NCI-H1092 treated with DMSO at 0.1 percent for 48 hours (cell line): ENCODE measurements at places on chromosomes 5 and 9.
A peak's percentile ranks its signal among the peaks of the same experiment; 100 is the strongest.

- DNase-seq: no peak
These were observed 74.9 kb upstream of the LRRTM2 start for GRCh38 chr5:138949988-138950387.

DNA sequence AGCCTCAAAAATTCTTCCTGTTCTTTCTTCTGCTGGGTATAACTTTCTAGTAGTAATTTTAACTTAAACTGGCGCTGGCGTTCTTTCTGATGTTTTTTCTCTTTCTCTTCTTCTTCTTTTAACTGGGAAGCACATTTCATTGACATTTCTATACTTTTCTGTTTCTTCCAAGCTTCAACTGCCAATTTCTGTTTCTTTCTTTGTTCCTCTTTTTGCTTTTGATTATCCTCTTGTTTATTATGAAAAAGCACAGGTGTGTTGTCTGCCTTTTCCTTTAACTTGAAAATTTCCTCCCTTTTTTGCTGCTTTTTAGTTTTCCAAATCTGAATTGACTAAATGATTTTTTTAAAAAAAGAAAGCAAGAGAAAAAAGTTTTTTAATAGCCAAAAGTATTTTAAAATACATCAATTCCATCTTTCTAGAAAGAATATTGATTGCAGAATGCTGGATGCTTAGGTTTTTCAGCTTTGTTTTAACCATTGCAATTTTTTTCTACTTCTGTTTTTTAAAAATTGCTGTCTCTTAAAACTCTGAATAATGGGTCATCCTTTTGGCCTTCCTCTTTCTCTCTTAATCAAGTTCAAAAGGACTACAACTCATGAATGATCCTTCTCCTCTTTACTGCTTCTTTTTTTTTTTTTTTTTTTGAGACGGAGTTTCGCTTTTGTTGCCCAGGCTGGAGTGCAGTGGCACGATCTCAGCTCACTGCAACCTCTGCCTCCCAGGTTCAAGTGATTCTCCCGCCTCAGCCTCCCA is 8.8 kb upstream of the PGGT1B start:
- DNase-seq: no peak

- no peak for DNase-seq
These were observed 73.8 kb downstream of the NRG2 start for GRCh38 chr5:139969318-139969717.

GRCh38 chr9:86990290-86990689 is 43.0 kb upstream of the GAS1 start:
- DNase-seq: no peak

DNA sequence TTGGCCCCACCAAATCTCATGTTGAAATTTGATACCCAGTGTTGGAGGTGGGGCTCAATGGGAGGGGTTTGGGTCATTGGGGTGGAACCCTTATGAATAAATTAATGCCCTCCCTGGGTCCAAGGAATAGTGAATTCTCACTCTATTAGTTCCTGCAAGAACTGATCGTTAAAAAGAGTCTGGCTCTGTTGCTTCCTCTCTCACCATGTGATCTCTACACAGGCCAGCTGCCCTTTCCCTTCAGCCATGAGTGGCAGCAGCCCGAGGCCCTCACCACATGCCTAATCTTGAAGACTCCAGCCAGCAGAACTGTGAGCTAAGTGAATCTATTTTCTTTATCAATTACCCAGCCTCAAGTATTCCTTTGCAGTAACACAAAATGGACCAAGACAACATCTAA is 106.0 kb downstream of the CAAP1 start:
- DNase-seq: no peak

DNA sequence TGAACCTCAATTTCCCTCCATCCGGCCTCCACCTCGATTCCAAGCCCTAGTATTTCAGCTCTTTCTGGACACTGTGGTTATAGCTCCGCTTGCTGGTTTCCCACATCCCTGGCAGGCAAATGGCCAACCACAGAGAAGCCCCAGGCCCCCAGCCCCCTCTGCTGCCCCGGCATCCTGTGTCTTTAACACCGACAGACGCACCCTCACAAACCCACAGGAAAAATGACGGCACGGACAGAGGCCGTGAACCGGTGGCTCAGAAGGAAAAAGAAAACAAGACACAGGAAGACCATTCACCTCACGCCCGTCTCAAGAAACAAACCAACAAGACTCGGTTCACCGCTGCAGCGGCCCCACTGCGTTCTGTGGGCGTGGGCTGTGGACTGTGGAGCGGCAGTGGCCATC is 1.5 kb upstream of the CLIC3 start:
- DNase-seq: no peak

- no peak for DNase-seq
These were observed 52.1 kb downstream of the TSSK1B start for GRCh38 chr5:113382731-113383130.

GRCh38 chr9:110815361-110815760 is 146.8 kb downstream of the MUSK start:
- no peak for DNase-seq

DNA sequence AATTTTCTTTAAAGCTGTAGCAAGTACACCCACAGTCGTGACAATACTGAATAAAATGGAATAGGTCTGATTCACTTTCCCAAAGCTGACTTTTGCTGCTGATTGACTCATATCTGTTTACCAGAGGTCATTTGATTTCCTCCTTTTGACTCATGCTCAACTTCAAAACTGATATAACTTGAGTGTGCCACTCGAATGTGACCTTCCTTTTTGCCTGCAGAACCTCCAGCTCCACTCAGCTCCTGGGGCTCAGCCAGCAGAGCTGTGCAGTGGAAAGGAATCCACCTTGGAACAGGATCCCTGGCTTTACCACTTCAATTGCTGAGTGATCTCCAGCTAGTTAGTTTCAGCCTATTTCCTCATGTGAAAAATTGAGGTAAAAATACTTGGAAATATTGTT is 84.1 kb downstream of the FEM1C start:
- DNase-seq: no peak

GRCh38 chr9:128898845-128899565 is 17.1 kb downstream of the LRRC8A start:
- DNase-seq: no peak

DNA sequence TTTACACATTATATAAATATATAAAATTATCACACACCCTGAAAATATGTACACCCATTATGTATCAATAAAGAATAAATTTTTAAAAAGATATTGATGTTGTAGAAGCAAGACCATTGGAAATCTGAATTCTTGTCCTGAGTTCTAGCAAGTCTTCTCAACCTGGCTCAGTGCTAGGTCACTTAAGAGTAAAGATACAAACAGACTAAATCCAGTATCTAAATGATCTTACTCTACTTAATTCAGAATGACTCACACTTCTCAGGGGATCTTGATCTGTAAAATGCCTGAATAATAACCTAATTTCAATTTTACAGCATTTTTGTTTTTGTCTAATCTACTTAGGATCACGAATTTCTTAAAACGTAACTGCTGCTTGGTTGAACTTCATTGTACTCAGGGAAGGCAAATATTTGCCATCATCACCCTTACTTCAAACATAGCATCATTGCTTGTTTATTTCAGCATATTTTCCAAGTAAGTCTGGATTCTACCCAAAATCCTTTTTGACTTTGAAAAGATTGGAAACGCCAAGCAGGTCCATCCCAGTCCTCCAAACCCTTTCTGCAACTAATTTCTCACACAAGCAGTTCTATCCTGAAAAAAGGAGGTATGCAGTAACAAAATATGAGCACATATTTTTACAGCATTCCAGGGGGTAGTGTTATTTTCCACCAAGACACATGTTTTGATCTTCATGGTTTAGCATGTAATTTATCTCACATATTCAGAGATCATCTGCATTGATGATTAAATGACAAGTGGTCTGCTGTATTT is 582.6 kb downstream of the PSAT1 start:
- no peak for DNase-seq

GRCh38 chr5:132677191-132677590 is 3.4 kb downstream of the IL4 start:
- DNase-seq: no peak

GRCh38 chr9:70255486-70255885 is 3.3 kb upstream of the SMC5 start:
- DNase-seq: no peak

DNA sequence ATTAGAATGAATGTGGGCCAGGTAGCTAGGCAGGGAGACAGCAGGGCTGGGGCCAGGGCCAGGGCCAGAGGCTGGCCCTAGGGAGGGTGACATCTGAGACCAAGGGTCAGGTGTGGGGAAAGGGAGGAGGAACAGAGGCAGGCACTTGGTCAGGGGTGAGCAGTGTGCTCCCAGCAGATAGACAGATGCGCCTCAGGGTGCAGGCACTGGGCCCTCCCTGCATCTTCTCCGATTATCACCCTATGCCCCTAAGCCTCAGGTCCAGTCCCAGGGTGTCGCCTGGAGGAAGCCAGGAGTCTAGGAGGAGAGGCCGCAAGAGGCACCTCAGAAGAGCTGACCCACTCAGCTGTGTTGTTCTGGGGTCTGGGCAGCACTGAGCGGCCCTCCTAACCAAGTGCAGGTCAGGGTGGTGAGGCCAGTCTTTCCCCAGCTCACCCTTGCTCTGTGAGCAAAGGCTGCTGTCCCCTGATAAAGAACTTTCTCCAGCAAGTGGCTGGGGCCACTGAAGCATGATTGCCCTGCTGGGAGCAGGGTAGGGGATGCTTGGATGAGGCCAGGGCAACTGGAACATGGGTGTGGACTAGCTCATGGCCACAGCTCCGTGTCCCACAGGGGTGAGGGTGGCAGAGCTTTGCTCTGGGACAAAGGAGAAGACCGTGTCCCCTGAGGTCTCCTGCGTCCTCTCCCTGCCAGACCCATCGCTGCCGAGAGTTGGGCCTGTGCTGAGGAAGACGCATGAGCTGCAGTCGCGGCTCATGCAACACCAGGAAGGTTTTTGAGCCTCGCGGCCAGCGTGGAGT is 2.1 kb upstream of the RASGEF1C start:
- DNase-seq: no peak

DNA sequence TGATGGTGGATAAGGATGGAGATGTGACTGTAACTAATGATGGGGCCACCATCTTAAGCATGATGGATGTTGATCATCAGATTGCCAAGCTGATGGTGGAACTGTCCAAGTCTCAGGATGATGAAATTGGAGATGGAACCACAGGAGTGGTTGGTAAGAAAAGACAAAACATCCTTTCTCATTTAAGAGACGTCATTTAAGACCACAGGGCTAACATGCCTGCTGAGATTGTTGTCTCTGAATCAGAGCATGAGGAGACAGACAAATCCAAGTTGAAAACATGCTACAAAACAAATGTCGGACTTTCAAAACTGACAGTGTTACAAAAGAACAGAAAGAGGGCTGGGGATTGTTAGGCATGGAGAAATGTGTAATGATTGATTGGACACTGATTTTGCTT is 4.6 kb downstream of the CCT5 start:
- DNase-seq: no peak

- DNase-seq: no peak
These were observed 256.7 kb upstream of the CD180 start for GRCh38 chr5:67453111-67453905.

DNA sequence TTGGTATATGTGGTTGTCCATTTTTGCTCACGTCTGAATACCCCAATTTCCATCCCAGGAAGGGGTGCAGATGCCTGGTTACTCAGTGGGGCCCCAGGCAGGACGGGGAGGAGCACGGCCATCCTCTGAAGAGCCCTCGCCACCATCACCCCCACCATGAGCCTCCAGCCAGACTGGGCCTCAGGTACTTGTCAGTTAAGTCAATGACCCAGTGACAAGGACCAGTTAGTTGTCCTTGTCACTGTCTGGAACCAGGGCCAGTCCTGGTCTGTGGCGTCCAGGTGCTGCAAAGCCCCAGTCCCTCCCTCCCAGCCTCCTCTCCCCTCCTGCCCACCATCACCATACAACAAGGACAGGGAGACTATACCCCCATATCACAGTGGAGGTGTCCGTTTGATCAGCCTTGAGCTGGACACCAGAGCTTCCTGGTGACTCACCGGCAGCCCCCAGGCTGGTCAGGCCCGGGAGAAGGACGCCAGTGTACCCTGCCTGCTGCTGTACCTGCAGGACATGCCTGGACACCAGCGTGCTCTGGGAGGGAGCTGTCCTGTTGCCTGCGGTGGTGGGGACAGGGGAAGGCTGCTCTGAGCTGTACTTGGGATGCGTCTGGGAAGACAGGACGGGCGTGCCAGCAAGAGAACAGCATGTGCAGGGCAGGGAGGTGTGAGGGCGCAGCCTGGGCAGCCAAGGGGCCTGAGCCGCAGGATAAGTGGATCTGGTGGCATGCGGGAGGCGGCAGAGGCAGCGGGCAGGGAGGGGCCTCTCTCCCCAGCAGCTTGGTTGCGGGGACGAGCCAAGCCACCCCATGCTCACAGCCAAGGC is 32.6 kb upstream of the TTLL11 start:
- DNase-seq: no peak

- DNase-seq: no peak
These were observed 583.9 kb upstream of the CTNND2 start for GRCh38 chr5:12488161-12488560.

- DNase-seq: no peak
These were observed 189.1 kb downstream of the ADGRV1 start for GRCh38 chr5:90747693-90748092.

GRCh38 chr5:67957374-67957773 is 258.2 kb upstream of the PIK3R1 start:
- no peak for DNase-seq

GRCh38 chr5:145484158-145484557 is 351.0 kb downstream of the PRELID2 start:
- no peak for DNase-seq

DNA sequence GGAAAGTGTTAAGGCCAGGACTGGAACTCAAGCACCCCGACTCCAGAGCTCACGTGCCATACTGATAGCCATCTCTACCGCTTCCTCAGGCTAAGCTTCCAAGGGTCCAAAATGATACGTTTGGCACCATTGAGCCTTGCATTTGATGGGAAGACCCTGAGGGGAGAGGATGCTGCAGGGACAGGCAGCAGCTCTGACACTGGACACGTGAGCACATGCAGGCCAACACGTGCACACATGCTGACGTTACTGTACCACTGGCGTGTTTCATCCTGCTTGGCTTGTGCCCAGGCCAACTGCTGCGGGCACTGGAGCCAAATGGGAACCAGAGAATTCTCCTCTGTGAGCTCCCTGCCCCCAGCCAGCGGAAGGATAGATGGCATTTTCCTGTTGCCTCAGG is 5.2 kb downstream of the FAT2 start:
- DNase-seq: peak; percentile 1

GRCh38 chr5:126600631-126601511 is at the start of gene PHAX:
Gene PHAX (plus strand): TSS chr5:126600947. CDS start chr5:126600963, 16 bp downstream.
- DNase-seq: peak; percentile 19

GRCh38 chr5:149544028-149544420 is 7.2 kb downstream of the CSNK1A1 start:
- DNase-seq: no peak
